SJSA1 (cell line): ENCODE measurements at places on chromosomes 4 and X. TPM values are rescaled to one million over a fixed set of nuclear protein-coding genes. Genes with fewer than 3 reads are reported as not detected.

The RAB9B gene
- total RNA-seq = 0.50 and 1.7 TPM in 2 replicates

DNA sequence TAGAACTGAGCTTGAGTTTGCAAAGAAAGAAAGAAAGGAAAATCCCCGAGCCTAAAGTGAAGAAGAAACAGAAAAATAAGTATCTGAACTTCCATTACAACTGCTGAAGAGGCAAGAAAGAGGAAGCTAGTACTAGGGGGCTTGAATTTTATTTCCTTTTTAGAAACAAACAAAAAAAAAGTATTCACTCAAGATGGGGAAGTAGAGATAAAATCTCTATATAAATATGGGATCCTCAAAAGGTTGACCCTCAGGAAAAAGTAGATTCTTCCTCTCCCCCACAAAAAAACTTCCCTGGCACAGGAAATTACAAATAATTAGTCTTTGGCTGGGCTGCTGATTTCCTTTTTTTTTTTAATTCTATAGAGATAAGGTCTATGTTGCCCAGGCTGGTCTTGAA is 16.0 kb downstream of the LRBA start:
- DNase-seq = no peak

DNA sequence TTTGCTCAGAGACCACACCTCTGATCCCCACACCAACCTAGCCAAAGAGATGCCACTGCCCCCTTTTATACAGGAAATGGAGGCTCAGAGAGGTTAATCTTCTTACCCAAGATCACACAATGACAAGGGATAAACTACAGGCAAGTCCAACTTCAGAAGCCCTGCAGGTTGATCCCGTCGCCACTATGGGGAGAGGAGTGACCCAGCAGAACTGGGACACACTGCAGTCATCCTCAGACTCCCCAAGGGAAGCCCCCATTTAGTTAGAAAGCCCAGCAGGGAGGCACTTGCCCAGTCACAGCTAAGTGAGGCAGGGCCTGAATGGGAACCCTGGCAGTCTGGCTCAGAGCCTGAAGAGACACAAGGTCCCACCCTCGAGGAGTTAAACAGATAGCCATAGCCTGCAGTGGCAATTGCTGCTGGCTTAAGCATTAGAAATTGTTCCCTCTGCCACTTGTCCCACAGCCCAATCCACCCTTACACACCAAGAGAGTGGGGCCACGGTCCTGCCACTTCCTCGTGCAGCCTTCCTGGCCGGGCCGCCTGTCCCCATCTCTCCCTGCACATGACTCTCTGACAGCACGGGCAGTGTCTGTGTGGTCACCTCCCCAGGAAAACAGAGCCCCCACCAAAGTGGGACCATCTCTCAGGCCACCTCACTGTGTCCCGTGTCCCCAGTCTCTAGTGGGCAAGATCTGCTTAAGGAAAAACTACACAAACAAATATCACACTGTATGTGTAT is 2.7 kb downstream of the JAKMIP1 start:
- DNase-seq = no peak

DNA sequence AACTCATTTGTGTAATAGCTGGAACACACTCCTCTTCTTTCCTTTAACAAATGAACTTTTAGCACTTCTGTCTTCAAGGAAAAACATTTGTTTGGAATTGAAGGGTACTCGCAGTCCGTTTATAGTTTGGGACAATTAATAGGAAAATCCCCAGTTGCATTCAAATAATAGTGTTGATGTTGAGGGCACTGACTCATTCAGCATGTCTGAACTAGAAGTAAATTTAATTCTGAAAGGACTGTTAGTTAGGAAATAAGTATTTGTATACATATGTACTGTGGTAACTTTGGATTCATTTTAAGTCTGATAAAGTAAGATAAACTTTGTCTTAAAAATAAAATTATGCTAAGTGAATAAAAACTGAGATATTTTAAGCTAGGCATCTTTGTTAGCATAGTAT is 27.2 kb downstream of the FAM199X start:
- no peak for DNase-seq

DNA sequence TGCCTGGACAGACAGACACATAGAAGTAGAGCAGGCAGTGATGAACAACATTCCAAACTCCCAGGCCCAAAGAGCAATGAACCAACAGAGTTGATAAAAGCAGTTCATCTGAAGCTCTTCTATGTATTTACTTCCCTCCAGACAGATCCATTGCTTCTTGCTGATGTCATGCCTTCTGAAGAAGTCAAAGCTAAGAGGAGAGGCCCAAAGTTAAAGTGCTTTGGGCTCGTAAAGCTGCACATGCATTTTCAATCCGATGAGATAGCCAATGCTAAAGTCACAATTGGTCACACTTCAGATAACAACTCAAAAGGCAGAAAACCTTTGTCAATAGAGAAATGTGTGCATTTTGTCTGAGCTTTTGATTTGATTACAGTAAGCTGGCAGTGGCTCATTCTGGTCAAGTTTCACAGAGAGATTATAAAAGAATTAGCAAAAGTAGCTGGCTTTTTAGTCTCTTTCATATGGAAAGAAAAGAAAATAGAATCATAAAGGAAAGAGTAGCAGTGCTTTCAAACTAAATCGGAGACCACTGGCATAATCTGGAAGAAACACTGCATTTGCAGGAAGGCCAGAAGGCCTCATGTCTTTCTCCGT is 82.0 kb downstream of the GPC4 start:
- DNase-seq = no peak

- no peak for DNase-seq
Measured at GRCh38 chrX:18996536-18996935, 12.6 kb upstream of the PHKA2 start.

DNA sequence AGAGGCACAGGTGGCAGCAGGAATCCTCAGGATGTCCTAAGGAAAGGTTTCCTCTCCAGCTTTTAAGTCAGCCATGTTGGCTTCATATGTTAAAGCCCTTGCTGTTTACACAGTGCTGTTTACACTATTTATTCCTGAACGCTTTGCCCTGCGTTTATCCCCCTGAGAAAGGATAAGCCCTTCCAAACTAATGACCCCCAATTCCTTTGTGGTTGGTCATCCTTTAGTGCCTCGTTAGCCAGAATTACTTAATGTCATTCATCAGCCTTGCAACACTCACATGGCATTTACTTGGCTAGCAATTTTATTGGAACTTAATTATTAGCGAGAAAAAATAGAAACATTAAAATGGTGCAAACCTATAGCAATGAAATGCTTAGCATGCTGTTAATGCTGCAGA is 23.8 kb downstream of the VCX2 start:
- DNase-seq = no peak

DNA sequence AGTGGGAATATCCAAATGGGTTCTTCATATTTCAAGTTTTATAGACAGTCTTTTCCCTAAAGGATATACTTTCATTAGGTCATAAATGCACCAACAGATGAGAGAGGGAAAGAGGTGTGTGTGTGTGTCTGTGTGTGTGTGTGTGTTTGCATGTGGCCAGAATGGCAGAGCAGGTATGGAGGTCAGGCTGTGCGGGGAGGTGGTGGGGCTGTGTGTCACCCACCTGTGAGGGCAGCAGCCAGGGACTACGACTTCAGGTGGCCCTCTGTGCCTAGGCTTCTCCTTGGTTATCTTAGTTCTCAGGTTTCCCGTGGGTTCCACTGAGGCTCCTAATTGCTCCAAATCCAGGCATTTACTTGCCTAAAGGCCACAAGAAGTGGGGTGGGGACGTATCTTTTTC is 14.6 kb downstream of the HAND2 start:
- DNase-seq = no peak

GRCh38 chrX:25072247-25072646 is 56.5 kb upstream of the ARX start:
- no peak for DNase-seq

The GUCY1A1 gene
- total RNA-seq = not detected in 2 replicates

- DNase-seq = no peak
Measured at GRCh38 chr4:32002037-32002747, 1282.0 kb downstream of the PCDH7 start.

DNA sequence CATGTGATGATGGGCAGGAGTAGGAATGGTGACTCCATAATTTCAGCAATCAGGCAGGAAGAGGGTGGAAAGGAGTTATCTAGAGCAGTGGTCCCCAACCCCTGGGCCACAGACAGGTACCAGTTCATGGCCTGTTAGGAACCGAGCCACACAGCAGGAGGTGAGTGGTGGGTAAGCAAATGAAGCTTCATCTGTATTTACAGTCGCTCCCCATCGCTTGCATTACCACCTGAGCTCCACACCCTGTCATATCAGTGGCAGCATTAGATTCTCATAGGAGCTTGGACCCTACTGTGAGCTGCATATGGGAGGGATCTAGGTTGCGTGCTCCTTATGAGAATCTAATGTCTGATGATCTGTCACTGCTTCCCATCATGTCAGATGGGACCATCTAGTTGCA is 1.4 kb upstream of the TLR10 start:
- DNase-seq = no peak

The PARM1 gene
- not detected in 2 replicates for total RNA-seq

The GPC4 gene
- 22.3 and 25.8 TPM in 2 replicates for total RNA-seq

- DNase-seq = no peak
Measured at GRCh38 chr4:8910100-8910821, 38.6 kb upstream of the HMX1 start.

- no peak for DNase-seq
Measured at GRCh38 chr4:2256156-2256731, 5.7 kb downstream of the MXD4 start.

The FANCB gene
- total RNA-seq = 14.4 and 15.0 TPM in 2 replicates

GRCh38 chr4:105591573-105591972 is 39.2 kb downstream of the ARHGEF38 start:
- DNase-seq = no peak

DNA sequence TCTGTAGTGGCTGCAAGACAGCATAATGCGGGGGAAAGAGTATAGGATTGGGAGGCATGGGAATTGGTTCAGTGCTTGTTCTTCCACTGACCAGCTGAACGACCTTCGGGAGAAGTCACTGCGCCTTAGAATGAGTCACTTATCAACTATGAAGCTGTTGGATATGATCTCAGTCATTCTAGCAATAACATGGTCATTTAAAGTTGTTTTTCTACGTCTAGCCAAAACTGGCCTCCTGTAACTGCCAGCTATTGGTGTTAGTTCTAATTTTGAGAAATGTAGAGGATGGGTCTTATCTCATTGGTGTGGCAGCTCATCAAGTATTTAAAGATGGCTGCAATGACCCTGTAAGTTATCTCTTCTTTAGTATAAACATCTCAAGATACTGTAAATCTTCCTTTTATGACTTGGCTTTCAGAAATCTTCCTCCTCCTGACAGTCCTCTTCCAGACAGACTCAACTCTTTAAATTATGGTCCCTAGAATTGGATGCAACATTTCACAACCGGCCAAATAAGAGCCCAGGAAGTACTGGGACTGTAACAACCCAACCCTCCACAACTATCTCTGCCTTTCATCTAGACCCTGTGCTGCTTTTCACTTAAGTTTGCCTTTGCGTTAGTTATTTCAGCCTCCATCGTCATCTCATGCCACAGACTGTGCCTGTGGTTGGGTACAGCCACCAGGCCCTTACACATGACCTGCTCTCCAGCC is 243.3 kb downstream of the CBR4 start:
- no peak for DNase-seq

GRCh38 chrX:52933976-52934703 is 24.2 kb downstream of the FAM156A start:
- no peak for DNase-seq

- no peak for DNase-seq
Measured at GRCh38 chrX:40273356-40274050, 175.7 kb upstream of the BCOR start.

The GC gene
- total RNA-seq = not detected in 2 replicates

DNA sequence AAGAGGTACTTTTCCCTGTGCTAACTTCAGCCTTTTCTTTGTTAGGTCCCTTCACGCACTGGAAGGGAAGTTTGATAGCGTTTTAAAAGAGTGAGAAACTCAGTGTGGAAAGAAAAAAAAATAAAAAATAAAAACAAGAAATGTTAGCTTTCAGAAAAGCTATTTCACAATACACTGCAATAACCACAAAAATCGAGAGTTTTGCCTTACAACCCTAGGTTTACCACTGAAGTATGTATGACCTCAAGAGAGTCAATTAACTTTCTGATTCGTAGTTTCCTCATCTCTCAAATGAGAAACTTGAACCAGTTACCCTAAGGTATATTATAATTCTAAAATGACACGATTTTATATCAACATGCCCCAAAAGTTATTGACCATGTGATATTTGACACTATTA is 93.9 kb upstream of the JADE1 start:
- no peak for DNase-seq

The CLGN gene
- total RNA-seq = 3.6 and 7.0 TPM in 2 replicates

The UCP1 gene
- not detected in 2 replicates for total RNA-seq

GRCh38 chrX:135984791-135985156 is 461 bp upstream of the SLC9A6 start:
- DNase-seq = no peak

- DNase-seq = no peak
Measured at GRCh38 chr4:1471443-1472147, 65.4 kb upstream of the NKX1-1 start.

DNA sequence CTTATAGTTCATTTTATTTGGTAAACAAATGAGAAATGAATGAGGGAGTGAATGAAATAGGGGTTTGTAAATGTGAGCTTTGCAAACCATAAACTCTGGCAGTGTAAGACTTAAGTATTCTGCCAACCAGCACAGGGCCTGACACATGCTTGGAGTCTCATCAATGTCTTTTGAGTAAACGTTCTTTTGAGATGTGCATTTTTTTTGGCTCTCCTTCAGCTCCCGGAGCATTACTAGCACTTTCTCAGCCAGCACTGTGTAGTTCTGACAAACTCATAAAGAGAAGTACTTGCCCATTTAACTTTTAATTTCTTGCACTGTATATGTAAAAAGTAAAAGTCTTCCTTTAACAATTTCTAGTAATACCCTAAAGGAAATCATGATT is 245.3 kb downstream of the HS3ST1 start:
- DNase-seq = no peak

DNA sequence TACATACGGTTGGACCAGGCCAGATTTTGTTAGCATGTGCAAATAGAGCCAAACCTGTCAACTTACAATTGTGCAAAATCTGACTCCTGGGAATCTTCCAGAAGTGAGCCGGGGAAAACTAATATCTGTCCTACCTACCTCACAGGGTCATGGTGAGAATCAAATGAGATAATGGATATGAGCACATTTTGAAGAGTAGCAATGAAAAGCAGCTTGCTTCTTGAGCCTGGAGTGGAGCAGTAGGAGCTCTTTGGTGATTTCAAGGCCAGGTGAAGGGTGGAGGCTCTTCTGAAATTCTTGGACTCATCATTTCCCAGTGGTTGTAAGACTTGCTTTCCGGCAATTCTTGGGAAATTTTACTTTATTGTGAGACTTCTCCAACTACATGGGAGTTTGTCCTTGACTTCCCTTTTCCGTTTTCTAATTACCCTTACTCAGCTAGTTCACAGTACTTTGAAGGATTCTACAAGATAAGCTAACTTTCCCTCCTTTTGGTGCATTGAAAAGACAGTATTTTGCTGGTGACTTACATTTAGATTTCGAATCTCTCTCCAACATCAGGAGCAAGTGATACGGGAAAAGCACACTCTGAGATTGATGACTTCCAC is 12.2 kb downstream of the PLAC1 start:
- DNase-seq = no peak

GRCh38 chr4:139777757-139778156 is 112.1 kb downstream of the MGST2 start:
- no peak for DNase-seq

DNA sequence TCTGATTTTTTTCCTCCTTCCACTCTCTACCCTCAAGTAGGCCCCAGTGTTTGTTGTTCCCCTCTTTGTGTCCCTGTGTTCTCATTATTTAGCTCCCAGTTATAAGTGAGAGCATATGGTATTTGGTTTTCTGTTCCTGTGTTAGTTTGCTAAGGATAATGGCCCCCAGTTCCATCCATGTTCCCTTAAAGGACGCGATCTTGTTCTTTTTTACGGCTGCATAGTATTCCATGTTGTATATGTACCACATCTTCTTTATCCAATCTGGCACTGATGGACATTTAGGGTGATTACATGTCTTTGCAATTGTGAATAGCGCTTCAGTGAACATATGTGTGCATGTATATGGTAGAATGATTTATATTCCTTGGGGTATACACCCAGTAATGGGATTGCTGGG is 54.5 kb upstream of the BTC start:
- DNase-seq = no peak
